ENCODE measurements at places on chromosomes 3 and 15.

GRCh38 chr15:75420698-75421097 lies 30.8 kb downstream of the SIN3A start:
- no peak for DNase-seq

- no peak for DNase-seq
Observed at GRCh38 chr3:62178739-62179600, 194.4 kb downstream of the FEZF2 start.

DNA sequence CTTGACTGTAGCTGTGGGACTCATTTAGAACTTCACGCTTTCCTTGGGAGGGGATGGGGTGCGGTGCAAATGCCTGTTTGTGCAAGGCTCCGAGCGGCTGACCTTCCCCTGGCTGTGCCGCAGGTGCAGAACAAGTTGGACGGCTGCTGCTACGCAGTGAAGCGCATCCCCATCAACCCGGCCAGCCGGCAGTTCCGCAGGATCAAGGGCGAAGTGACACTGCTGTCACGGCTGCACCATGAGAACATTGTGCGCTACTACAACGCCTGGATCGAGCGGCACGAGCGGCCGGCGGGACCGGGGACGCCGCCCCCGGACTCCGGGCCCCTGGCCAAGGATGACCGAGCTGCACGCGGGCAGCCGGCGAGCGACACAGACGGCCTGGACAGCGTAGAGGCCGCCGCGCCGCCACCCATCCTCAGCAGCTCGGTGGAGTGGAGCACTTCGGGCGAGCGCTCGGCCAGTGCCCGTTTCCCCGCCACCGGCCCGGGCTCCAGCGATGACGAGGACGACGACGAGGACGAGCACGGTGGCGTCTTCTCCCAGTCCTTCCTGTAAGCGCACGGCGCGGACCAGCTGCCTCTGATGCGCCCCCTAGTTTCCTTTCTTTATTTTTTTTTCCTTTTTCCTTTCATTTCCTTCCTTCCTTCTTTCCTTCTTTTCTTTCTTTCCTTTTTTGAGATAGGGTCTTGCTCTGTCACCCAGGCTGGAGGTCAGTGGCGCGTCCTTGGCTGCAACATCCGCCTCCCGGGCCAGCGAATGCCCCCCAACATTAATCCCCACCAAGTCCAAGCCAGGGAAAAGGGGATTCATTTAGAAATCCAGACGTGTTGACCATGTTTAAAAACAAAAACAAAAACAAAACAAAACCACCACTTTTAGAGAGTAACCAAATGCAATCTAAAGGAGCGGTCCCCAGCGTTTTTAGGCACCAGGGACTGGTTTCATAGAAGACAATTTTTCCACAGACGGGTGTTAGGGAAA lies 42.7 kb downstream of the EIF2AK4 start:
- peak; percentile 54 for DNase-seq

GRCh38 chr3:52683611-52684010 lies 2.1 kb downstream of the PBRM1 start:
- no peak for DNase-seq

- no peak for DNase-seq
Observed at GRCh38 chr3:24154013-24154695, 209.1 kb downstream of the NR1D2 start.

- no peak for DNase-seq
Observed at GRCh38 chr15:40357246-40357645, 773 bp upstream of the DISP2 start.

- no peak for DNase-seq
Observed at GRCh38 chr15:94370936-94371285, 139.6 kb downstream of the MCTP2 start.

DNA sequence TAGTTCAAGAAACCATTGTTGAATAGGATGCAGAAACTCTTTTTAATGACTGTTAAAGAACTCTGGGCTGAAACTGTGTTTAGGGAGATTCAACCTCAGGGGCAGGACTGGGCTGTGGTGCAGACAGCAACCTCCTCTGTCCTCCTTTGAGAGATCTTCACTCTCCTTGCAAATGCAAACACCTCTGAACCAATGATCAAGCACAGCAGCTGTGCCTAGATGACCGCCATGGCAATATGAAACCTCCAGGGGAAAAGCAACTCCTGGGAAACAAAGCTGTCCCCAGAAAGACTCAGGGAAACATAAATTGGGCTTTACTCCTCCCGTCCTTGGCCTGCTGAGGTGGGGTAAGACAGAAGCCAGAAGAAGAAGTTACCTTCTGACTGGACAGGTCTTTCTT lies 52.6 kb downstream of the TBC1D2B start:
- no peak for DNase-seq

- DNase-seq = no peak
Observed at GRCh38 chr3:52685285-52685708, 416 bp downstream of the PBRM1 start.

- no peak for DNase-seq
Observed at GRCh38 chr15:31062310-31062847, 39.1 kb downstream of the TRPM1 start.

- DNase-seq = no peak
Observed at GRCh38 chr3:65597226-65597951, 441.3 kb downstream of the MAGI1 start.

GRCh38 chr15:63492541-63493077 lies 11.8 kb upstream of the USP3 start:
- DNase-seq = no peak

- DNase-seq = no peak
Observed at GRCh38 chr15:66292571-66293418, 573 bp upstream of the DIS3L start.

DNA sequence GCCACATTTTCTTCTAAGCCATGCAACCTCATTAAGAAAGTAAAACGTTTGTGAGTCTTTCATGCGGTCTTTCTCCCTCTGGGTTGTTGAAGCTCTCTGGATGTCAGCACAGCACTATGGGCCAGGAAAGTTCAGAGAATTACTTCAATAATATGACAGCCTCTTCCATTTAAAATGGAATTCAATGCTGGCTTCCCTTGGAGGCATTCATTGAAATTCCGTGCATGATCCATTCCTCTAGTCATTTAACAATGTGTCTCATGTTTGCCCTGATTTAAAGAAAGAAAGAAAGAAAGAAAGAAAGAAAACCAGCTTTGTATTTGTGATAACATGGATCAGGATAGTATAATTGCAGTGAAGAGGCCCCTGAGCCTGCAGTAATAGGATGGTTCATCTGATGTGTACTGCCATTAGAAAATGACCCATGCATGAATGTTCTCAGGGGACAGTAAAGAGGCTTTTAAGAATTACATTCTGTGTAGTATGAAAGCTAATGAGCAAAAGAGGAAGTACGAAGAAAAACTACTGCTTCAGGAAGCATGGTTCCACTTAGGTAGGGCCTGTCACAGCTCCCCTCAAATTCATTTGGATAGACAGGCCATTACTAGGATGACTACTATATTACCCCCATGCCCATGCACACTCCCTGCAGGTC lies 146.0 kb downstream of the ARPP21 start:
- DNase-seq = no peak
